ENCODE measurements at places on chromosomes 6 and 20. TPM values are rescaled to one million over a fixed set of nuclear protein-coding genes. Genes with fewer than 3 reads are reported as not detected.

Gene SIRPD
- not detected for total RNA-seq

Gene COL21A1
- total RNA-seq = 12.8 TPM

Gene DDX39B
- total RNA-seq = 636 TPM

Gene BIRC7
- not detected for total RNA-seq

Gene DYNLT2
- total RNA-seq = 2.1 TPM

Gene GGTLC1
- total RNA-seq = not detected

Gene PCK1
- 4.7 TPM for total RNA-seq

Gene PXDC1
- 23.6 TPM for total RNA-seq

Gene TBX18
- total RNA-seq = 8.2 TPM

Gene GMPR
- 3.8 TPM for total RNA-seq

Gene KHDC1L
- total RNA-seq = 0.75 TPM

Gene HLA-G
- total RNA-seq = 8.3 TPM

Gene SCGN
- total RNA-seq = 47.1 TPM

GRCh38 chr6:19715167-19715551 is 122.0 kb upstream of the ID4 start:
- no peak for DNase-seq

GRCh38 chr6:111230351-111231089 is 143.2 kb downstream of the SLC16A10 start:
- DNase-seq = no peak

GRCh38 chr20:49704932-49705336 is 8.7 kb downstream of the B4GALT5 start:
- DNase-seq = no peak

- no peak for DNase-seq
These were observed 802.3 kb downstream of the MAFB start for GRCh38 chr20:39886650-39887190.

DNA sequence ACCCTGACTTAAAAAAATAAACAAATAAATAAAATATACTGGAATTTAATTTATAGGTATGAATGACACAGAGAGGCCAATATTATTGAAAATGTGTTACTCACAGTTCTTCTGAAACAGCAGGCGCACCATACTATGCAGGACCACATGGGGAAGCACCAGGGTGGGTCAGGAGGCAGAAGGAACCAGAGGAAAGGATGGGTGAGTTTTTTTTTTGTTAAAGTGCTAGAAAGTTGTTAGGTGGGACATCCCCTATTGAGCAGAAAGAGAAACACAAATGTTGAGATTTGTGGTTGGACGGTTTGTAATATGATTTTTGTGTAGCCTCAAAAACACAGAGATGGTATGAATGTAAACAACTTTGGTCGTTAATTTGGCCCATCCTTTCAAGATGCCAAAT is 26.0 kb downstream of the PTPRA start:
- no peak for DNase-seq

DNA sequence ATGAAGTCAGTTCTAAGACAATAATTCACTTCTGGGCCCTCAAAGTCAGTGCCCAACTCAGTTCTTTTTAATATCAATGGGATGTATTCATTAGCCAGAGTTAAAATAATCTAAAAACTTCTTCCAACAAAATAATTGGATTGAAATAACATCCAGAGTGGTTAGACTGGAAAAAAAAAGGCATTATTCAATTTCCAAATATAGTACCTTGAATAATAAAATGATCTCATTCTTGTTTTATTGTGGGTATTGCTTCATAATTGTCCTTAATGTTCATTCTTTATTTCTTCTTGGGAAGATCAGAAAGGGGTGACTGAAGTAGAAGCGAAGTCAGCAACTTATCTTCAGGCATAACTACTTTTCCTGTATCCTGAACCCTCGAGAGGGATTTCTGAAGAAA is 85.1 kb upstream of the JARID2 start:
- DNase-seq = no peak

DNA sequence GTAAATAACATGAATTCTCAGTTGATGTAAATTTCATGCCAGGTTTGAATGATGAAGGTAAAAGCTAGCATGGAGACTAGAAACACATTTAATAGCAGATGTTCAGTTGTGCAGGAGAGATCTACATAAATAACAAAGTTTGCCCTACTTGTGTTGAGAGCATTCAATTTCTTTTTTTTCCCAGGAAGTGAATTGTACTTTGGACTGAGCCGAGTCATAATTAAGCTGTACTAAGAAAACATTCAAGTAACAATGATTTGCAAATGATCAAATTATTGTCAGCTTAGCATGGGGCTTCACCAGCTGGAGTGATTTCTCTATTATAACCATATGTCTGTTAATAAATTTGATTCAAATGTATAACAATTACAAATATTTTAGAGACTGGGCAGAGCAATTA is 893.5 kb upstream of the MAP3K7 start:
- DNase-seq = no peak

DNA sequence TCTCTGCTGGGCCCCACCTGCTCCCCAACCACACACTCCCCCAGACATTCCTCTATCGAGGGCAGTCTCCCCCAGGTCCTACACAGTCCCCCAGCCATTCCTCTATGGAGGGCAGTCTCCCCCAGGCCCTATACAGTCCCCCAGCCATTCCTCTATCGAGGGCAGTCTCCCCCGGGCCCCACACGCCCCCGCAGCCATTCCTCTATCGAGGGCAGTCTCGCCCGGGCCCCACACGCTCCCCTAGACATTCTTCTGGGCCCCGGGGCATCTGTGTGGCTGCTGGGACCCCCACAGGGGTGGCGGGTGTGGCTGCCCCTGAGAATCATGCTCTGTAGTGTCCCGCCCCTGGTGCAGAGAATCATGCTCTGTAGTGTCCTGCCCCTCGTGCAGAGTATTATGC is 43.6 kb upstream of the BHLHE23 start:
- no peak for DNase-seq

- no peak for DNase-seq
These were observed 99.1 kb upstream of the PRSS16 start for GRCh38 chr6:27148404-27148795.

GRCh38 chr20:843912-844311 is 10.4 kb downstream of the FAM110A start:
- DNase-seq = no peak

All from type B pancreatic cell (in vitro differentiated cells).